ENCODE measurements at places on chromosomes 1 and 21.

GRCh38 chr1:66998972-66999371, 55.0 kb downstream of the SLC35D1 start:
- DNase-seq = no peak

DNA sequence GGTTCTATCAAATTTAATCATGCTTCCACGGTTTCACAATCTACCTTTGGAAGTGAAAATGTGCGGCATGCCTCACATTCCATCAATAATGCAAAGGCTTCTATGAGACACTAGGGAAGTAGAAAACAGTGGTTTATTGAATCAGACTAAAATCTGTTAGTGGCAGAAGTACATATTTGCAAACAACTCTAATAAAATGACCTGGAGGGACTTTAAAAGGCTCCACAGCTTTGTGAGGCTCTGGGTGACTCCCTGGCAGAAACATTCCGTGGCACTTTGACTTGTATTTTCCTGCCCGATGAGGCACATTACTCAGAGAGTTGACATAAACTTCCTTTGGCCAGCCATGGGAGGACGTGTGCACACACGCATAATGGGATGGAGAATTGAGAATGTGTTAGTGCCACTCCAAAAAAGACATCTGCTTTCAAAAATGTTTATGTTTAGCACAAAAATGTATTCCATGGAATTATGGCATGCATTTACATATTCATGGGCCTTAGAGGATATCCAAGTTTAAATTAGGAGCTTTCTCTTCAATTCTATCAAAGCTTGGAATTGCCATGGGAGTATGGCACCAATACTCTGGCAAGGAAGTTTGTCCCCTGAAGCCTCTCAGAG, 60.0 kb upstream of the SSX2IP start:
- DNase-seq = peak; percentile 12

DNA sequence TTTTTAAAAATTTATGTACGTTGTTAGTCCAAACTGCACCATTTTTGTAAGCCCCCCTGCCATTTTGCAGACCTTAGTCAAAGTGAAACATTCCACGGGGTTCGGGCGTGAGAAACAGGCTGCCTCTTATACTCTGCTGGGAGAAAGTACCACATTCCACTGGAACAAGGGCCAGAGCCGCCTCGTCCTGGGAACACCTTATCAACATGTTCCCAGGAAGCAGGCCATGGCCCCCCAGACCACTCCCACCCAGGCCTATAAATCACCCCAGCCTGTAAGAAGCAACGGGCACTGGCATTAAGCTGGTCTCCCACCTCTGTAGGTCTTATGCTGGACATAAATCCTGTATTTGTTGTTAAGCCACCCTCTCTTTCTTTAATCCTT, 854 bp upstream of the ZRANB2 start:
- no peak for DNase-seq

DNA sequence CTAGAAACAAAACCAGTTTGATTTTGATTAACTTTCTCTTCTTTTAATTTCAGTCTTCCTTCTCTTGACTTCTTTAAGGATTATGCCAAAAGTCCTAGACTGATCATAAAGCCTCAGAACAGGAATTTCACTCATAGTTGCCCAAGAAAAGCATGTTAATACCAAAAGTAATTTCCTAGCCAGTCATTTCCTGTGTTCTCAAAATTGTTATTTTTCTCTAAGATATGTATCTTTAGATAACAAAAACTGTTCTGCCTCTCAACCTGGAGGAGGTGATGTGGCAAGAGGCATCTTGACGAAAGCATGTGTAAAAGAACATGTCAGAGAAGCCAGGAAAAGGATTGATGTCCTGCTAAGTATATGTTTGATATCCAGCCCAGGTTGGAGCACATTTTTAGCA, 78.0 kb upstream of the IPO9 start:
- DNase-seq = peak; percentile 66

- peak; percentile 33 for DNase-seq
These were observed 11.7 kb downstream of the CD2 start for GRCh38 chr1:116765962-116766361.

- peak; percentile 61 for DNase-seq
These were observed 16.0 kb downstream of the PSRC1 start for GRCh38 chr1:109266965-109267364.

- no peak for DNase-seq
These were observed 325 bp downstream of the OR14A2 start for GRCh38 chr1:247747616-247748015.

GRCh38 chr1:31373056-31373896, at the start of gene FABP3:
Gene FABP3, minus strand, starts transcription at chr1:31373076. Its CDS starts 62 bp downstream, at chr1:31373014.
- peak; percentile 41 for DNase-seq

GRCh38 chr1:156025876-156026275, 5.1 kb upstream of the SSR2 start:
- DNase-seq = peak; percentile 20

GRCh38 chr1:32984455-32985171, 20.0 kb upstream of the RNF19B start:
- peak; percentile 66 for DNase-seq

DNA sequence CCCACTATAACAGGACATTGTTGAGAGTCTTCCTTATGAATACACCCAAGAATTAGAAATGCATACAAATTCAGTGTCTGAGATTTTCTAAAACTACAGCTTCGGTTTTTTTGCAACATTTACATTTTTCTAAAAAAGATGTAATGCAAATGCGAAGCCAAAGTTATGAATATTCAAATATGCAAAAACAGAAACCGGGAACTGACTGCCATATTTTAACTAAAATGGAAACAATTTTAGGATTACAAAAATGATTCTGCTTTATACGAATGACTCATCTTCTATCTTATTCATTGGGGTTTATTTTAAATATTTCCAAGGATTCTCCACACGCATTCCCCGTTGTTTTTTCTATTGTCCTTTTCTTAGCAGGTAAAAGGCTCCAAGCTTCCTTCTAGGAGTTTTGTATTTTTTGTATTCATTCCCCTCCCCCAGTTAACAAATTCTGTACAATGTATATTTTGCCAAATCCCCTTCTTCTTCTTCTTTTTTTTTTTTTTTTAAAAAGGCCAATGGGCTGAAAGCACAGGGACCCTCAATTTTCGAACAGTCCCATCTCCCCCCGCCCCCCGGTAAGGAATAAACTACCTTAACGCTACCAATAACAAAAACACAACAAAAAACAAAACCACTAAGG, 1.0 kb downstream of the ARPC5 start:
- no peak for DNase-seq

DNA sequence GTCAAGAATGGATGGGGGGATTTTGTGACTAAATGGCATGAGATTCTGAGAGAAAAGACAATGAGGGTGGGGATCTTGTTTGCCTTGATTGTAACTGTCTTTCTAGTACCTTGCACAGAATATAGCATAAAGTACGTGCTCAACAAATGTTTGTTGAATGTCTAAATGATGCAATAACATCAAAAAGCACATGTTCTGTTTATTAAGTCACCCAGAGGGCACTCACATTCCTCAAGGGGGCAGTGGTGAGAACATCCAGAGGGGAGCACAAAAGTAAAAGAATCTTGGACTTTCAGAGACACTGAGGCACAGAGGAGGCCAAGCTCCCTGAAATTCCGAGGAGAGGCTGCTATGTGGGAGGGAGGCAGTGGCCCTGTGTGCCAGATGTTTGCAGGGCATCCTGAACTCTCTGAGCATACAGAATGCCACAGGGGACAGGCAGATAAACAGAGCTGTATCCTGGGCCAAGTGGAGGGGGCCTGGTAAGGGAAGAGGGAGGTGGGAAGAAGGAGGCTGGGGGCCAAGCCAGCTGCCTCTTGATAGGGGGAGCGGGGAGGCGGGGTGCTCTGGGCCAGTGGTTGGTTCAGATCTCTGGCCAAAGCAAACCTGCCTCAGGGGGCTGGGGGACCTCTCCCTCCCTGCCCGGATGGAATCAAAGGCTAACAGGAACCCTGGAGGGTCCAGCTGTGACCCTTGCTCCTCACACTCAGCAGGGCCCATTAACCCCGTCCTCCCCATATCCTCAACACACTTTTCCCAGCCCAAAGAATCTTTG, 6.5 kb upstream of the ATP1A2 start:
- DNase-seq = peak; percentile 40

DNA sequence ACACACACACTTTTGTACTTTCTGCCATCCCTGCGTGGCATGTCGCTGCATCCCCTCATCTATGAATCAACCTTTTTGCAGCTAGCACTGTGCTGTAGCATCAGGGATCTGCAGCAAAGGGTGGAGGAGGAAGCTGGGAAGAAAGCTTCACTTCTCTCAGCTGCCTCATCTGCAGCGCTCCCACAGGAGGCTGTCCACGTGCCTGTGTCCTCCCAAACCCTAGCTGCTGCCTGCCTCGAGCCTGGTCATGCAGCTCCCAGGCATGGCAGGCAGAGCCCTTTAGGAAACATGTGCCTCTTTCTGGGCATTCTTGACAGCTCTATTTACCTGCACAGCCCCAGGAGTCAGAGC, 262.1 kb upstream of the SGIP1 start:
- DNase-seq = peak; percentile 66

DNA sequence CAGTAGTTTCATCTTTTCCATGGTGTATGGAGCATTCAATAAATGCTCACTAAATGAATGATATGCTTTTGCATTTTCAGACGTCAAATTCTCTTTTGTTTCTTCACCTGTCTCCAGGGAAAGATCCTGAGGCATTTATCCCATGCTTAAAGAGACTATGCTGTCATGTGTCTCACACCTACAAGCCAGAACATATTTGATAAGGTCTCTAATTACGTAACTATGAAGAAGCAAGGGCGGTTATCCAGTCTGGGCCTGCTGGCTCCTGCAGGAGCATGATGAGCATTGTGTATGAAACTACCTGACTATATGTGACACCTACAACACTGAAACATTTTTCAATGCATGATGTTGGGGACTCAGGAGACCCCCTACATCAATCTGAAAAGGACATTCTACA, 51.8 kb downstream of the FBXO42 start:
- no peak for DNase-seq

DNA sequence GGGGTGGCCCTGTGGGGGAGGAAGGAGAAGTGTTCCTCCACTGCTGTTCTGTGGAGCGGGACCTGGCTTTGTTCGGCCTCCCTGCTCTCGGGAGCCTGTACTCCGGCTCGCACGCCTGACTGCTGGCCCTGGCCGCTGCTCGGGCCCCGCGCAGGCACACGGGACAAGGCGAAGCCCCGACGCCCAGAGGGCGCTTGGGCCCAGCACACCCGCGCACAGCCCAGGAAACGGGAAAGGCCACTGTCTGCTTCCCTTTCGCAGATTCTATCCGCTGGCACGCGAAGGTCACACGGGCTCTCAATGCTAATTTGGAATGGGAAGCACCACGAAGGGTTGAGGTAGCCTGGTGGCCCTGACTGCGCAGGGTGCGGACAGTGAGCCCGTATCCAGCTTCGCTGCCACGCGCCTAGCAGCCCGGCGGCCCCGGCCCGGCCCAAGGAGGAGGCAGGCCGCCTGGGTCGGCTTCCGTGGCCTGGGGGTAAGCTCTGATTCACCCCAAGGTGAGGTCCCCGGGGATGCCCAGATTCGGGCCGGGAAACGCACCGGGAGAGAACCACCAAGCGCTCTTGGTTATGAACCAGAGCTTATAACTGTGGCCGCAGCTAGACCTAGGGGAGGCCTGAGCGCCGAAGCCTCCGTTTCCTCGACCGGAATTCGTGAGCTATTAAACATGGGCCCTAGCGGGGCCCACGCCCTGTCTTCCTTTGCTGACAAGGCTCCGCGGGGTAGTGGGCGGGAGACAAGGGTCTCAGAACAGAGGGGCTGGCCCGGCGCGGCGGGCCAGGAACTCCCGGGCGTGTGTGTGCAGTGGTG, 19.7 kb upstream of the TBX15 start:
- no peak for DNase-seq

- DNase-seq = no peak
These were observed 103.9 kb downstream of the ADGRL4 start for GRCh38 chr1:78902641-78903040.

GRCh38 chr1:61358770-61359455, 276.6 kb downstream of the NFIA start:
- DNase-seq = no peak

GRCh38 chr1:32652244-32652962, 1.4 kb downstream of the RBBP4 start:
- no peak for DNase-seq

GRCh38 chr1:11684070-11684469, 3.1 kb upstream of the MAD2L2 start:
- peak; percentile 52 for DNase-seq

DNA sequence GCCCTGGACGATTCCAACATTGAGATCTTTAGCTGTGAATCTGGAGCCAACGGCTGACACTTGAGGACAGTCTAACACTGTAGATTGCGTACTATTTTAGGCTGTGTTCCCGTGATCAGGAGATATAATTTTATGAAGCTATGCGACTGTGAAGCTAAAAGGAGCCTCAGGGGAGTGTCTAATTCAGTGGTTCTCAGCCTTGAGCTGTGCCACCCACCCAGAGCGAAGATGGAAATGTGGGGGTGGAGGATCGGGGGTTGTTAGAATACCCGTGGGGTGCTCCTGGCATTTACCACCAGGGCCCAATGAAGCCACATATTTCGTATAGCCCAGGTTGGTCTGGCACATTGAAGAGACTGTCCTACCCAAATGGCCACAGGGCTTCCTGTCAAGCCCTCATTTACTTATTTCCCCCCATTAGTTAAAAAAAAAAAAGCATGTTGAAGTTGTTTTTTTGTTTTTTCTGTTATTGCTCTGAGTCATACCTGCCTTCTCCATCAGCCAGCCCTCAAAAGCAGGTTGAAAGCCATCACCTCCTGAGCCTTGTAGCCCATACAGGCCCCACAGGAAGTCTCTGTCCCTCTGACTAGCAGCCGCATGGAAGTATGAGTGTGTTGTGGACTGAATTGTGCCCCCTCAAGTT, 141.7 kb downstream of the GALNT2 start:
- DNase-seq = no peak

GRCh38 chr1:46497020-46497419, 7.4 kb downstream of the DMBX1 start:
- no peak for DNase-seq

GRCh38 chr1:114482585-114482984, 28.4 kb downstream of the TRIM33 start:
- no peak for DNase-seq

- no peak for DNase-seq
These were observed 132.4 kb downstream of the MAP3K21 start for GRCh38 chr1:233459968-233460367.

DNA sequence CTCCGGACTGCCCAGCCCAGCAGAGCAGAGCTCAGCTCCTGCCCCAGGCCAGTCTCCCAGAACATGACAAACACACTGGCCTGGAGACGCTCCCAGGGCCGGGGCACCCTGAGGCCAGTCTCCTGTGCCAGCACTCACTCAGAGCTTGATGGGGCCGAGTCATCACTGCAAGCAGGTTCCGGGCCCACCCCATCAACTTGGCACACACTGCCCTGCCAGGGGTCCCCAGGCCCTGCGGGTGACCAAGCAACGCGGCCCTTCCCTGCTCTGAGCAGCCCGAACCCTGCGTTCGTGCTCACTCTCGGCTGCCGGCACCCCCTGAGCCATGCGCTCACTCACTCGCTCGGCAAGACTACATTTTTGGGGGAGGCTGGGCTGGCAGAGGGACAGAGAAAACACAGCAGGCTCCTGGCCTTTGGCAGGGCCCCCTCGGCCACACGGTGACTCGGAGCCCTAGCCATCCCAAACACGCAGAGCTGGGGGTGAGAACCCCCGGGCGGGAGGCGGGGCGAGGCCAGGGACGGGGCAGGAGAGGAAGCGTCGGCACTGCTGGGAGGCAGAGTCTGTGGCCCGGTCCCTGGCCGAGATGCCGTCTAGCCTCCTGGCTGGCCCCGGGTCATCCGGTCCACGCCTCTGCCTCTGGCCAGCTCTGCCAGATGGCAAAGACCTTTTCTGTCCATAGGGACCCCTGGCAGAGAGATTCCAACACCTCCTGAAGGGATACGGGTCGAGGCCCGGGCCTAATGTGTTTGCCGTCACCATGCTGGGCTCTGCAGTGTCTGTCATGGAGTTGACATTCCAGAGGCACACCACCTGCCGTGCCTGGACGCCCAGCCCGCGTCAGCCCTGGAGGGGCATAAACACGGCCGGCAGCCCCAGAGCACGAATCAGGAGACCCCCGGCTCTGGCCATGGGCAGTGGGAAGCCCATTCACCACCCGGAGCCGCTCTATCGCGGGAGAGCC, 68.0 kb downstream of the MEGF6 start:
- peak; percentile 80 for DNase-seq
